Astrocyte of the hippocampus (primary cell): ENCODE measurements at places on chromosomes 6 and 20.

GRCh38 chr6:6243846-6244245 lies 76.6 kb downstream of the F13A1 start:
- DNase-seq, result no peak

DNA sequence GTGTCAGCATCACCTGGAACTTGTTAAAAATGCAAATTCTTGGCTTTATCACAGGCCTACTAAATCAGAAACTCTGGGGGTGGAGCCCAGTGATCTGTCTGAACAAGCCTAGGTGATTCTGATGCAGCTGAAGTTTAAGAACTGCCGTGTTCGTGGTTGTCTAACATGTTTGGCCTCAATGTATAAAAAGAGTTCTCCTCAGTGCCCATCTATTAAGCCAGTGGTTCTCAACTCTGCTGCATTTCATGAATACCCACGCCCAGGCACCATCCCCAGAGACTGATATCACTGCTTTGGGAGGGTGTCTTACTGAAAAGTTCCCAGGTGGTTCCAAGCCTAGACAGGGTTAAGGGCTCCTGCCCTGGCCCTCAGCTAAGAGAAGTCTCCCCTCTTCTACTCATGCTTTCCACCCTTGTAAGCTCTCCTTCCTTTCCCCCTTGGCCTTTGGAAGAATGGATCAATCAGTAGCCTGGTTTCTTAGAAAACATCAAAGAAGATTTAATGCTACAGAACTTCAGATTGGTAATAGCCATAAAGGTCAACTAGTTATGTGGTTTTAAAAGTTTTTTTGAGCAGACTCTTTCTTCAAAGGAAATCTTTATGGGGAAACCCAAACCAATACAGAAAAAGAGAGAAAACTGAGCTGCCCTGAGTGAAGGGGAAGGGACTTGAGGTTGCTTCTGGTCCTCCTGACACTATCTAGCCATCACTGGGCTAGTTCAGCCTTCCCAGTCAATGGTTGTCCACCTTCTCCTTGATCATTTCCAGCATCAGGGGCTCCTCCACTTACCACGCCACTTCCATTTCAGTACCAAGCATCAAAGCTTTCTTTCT lies 38.9 kb upstream of the TNFAIP3 start:
- DNase-seq, result no peak

DNA sequence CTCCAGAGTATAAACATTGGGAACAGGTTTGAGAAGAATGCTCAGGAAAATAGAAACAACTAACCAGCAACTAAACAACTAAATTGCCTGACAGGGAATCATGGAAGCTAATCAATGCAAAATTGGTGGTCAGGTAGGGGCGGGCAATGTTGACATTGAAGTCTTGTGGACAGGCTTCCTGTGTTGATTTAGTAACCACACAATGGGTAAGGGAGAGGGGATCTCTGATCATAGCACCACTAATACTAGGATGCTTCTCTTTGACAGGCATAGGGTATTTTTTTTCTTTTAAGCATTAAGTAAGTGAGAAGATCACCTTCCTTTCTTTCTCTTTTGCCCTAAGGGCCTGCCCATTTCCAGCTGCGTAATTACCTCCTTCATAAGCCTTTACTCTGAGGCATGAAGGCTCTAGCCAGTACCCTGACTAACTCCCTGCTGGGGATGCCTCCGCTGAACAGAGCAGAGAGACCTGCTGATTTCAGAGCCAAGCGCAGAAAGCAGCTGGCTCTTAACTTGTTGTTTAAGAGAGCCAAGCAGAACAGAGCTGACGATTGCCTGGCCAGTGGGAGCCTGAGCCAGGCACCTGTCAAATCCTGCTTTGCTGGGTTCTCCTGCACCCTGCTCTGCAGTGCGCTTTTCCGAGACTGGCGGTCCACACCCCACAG lies 118.7 kb downstream of the BMP2 start:
- peak; percentile 5 for DNase-seq

DNA sequence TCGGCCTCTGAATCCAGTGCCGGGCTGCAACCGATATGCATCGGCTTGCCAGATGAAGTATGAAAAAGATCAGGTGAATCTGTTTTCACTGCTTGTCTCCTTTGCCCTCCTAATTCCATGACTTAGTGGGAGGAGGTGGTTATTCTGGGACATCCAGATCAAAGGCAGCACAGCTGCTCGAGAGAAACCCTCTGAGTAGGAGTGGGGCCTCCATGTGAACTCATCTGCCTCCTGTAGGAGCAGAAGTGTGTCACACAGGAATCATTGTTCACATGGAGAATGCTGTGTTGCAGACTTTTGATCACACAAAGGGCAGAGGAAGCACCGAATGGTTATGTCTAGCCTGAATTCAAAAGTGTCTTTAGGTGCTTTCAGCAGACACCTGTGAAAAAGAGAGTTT lies 73.1 kb upstream of the SLC22A1 start:
- DNase-seq, result no peak

- DNase-seq, result no peak
These were observed 205.2 kb upstream of the CEP162 start for GRCh38 chr6:84432619-84433018.

- DNase-seq, result peak; percentile 74
These were observed 809 bp downstream of the SRPK1 start for GRCh38 chr6:35919827-35920751.

DNA sequence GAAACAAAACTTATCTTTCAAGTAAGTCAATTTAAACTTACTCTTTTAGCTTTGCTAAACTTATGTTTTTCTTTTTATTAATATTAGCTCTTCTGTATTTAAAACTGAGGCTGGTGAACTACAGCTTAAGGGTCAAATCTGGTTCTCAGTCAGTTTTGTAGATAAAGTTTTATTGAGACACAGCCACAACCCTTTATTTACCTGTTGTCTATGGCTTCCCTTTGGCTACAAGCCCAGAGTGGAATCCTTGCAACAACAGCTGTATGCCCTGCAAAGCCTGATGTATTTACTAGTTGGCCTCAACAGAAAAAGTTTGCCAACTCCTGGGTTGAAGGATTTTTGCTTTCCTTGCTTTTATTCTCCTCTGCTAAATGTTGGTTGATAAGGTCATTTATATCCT lies 491.4 kb upstream of the RNF217 start:
- DNase-seq, result no peak

DNA sequence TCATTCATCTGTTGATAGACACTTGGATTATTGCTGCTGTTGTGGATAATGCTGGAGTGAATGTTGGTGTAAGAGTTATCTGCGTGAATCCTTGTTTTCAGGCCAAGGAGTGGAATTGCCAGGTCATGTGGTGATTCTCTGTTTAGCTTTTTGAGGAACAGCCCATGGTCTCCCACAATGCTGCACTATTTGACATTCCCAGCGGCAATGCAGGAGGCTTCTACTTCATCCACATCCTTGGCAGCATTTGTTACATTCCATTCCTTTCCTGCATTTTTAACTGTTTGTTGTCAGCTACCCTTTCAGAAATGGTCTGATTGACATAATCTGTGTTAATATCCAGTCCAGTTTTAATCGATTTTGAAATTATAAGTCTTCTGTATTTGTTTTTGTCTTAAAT lies 51.7 kb upstream of the CLDN20 start:
- DNase-seq, result peak; percentile 31

DNA sequence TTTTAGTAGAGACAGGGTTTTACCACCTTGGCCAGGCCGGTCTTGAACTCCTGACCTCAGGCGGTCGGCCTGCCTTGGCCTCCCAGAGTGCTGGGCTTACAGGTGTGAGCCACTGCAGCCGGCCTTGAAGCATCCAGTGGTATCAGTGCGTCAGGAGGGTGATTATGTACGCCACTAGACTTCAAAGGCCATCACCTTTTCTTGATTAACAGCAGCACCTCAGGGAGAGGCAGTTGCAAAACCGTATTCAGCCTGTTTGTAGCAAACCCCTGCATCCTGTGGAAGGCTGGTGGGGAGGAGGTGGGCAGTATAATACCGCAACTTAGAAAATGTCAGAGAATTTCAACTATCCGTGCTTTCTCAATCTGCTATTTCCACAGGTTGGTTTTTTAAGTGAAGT lies 27.3 kb upstream of the SHLD1 start:
- no peak for DNase-seq

DNA sequence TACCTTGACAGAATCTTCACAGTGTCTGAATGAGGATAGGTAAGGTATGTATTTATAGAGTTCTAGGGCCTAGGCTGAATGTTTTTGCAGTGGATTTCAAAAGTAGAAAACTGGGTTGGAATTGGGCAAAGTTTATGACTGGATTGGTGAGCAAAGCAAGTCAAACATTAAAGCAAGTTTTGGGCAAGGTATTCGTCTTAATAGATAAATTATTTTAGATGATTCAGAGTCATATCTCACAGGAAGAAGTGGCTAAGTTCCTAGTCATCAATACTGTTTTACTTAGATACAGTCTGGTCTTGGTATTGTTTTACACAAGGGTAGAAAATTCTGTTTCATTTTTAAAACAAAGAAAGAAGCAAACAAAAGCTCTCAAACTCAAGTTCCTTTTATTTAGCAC lies 284.1 kb upstream of the EPHA7 start:
- no peak for DNase-seq

DNA sequence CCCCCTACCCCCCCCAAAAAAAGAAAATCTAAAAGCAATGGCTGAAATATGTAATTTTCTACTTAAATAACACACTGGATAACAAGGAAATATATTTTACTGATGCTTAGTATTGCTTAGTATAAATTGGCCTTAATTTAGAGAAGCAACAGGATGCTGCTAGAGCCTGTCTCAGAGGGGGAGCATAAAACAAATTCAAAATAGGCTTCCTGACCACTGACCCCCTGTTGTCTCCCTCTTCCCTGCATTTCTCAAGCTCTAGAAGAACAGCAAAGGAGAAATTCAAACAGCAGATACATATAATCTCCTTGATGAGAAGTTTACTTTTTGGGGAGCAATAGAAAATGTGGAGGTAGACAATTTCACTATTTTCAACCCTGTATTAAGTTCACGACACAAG lies 631.1 kb upstream of the GJE1 start:
- DNase-seq, result no peak

DNA sequence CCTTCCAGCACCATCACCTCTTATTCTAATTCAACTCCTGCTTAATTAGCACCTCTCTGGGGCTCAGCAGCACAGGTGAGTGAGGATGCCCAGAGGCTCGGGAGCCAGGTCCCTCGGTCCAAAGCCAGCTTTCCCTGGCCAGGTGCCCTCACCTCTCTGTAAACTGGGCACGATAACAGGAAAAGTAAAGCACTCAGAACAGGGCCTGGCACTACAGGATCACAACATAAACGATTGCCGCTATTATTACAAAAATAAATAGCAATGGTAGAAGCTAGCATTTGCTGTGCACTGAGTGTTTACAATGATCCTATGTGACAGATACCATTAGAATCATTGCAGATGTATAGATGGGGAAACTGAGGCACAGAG lies 2.6 kb downstream of the BPIFB2 start:
- no peak for DNase-seq

DNA sequence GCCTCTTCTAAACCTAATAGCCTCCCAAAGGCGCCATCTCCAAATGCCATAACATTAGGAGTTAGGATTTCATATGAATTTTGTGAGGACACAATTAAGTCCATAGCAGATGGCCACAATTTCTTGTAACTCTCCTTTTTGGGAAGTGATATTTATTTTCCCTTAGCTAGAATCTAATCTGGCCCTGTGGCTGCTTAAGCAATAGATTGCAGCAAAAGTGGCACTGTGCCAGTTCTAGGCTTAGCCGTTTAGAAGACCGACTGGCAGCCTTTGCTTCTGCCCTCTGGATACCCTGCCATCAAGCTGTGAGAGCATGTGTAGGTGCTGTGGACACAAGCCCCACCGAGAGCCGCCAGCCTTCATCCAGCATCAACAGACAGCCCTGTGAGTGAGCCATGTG lies 15.9 kb upstream of the ADGB start:
- peak; percentile 12 for DNase-seq

DNA sequence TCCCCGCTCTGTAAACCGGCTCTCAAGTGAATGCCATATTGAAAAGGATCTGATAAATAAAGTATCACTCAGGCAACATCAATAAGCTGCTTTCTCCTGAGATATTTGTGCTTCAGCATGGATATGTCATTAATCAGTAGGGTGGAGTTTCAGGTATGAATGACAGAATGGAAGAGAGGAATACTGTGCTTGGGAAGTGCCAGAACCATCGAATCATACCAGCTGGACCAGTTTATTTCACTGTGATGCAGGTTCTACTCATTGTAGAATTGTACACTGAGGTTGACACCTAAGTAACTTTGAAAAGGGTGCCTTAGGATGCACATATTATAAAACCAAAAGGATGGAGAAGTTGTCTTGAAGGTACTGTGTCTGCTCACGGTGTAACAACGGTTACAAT lies 17.9 kb upstream of the TBC1D7 start:
- no peak for DNase-seq

DNA sequence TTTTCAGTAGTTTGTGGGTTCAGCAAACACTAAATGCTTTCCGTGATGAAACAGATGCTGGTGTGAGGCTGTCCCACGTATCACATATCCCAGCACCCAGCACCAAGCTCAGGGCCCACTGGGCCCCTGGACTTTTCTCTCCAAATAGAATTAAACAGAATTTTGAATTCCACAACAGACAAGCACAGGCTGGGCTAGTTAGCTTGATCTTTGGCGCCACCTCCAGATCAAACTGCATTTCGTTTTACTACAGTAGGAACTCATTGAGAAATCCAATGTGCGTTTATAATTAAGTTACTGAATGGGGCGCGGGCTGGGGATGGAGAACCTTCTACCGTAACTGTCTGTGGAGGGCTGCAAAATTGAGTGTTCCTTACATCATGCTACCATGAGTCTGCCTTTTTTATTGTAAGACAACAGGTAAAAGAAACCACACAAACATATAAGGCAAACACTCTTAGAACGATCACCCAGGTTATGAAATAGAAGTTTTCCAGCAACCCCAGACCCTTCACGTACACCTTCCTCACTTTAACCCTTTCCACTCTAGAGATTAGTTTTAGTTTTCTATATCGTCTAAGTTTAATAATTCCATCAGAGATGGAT lies 107.8 kb downstream of the ZFP64 start:
- DNase-seq, result peak; percentile 84

DNA sequence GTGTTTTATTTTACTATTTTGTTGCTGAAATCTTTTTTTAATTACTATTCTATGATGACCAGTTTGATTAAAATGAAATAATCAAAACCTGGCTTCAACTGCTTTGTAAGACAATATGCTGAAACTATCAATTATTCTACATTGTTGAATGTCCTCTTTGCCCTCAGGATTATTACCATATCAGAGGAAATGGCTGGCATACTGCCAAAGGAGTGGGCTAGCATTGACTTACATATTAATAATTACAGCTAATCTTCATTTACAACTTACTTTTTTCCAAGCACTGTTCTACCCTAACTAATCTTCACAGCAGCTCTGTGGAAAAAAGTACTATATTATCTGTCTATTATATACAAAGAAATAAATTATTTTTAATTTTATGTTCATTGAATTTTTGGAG lies 560.5 kb downstream of the BCKDHB start:
- DNase-seq, result no peak

GRCh38 chr20:58223358-58223941 lies 5.0 kb downstream of the ANKRD60 start:
- DNase-seq, result no peak
